ENCODE measurements at places on chromosomes 7 and 10. TPM values are rescaled to one million over a fixed set of nuclear protein-coding genes. Genes with fewer than 3 reads are reported as not detected.

The DMBT1 gene
- total RNA-seq, result not detected

The BTBD16 gene
- total RNA-seq, result not detected

The PRKCQ gene
- total RNA-seq, result 60.9 TPM

The EMX2 gene
- total RNA-seq, result not detected

The LBX1 gene
- not detected for total RNA-seq

DNA sequence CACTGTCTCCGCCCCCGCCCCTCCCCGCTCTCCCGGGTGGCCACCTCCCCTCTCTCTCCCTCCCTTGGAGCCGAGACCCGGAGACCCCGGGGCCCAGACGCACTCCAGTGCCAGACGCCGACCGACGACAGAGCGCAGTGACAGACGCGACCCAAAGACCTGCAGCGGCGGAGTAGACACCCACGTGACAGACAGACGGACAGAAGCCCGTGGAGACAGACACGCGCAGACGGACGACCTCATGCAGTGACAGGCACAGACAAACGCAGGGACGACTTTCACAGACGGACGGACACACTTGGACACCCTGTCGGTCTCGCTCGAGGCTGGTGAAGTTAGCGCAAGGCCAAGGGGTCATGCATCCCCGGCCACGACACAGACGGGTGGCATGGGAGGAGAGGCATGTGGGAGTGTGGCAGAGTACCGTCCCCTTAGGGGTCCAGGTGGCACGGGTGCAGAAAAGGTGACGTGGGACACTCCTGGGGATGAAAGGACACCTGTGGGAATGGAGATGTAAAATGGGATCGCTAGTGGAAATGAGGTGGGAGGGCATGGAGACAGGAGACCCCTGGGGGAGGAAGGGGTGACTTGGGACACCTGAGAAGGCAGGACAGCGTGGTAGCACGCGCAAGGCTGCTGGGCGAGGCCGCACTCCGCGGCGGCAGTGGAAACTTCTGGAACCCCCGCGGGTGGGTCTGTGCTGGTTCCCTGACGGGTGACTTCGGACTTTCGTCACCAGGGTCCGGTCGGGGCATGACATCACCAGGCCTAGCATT is 456 bp upstream of the ACHE start:
- H3K4me3 ChIP-seq, result peak overlapping the region; percentile 29
- H3K4me1 ChIP-seq, result peaks cover 11% of the 10 kb centered on the region
- H3K36me3 ChIP-seq, result peaks cover 2% of the 10 kb centered on the region
- no peak overlapping the region for H3K27ac ChIP-seq
- no peak for DNase-seq
- peaks cover 38% of the 10 kb centered on the region for H3K27me3 ChIP-seq

DNA sequence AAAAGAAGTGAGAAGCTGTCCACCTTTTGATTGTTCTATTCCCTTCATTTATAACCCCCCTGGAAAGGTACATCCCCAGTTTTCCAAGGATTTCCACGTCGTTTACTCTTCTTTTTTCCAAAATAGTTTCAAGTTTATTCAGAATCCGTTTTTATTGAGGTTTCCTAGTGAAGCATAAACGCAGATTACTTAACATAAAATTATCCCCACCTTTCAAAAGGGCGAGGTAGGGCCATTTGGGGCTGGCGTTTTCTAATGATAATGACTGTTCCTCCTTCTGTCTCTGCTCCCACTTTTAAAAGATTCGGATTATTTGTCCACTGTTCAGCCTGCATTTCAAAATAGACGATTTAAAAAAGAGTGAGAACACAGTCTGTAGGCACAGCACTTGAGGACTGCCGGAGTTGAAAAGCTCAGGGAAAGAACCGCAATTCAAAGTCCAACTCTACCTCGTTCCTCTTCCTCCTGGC is 165.2 kb upstream of the PPP1R3A start:
- no peak for DNase-seq
- peaks cover 30% of the 10 kb centered on the region for H3K4me1 ChIP-seq

GRCh38 chr10:104032144-104032775 is 53.4 kb downstream of the COL17A1 start:
- peaks cover 8% of the 10 kb centered on the region for H3K36me3 ChIP-seq
- no peak for DNase-seq
- no peak overlapping the region for H3K27ac ChIP-seq
- H3K4me1 ChIP-seq, result no peaks in the 10 kb centered on the region

- H3K27me3 ChIP-seq, result peaks cover 16% of the 10 kb centered on the region
- H3K27ac ChIP-seq, result no peak overlapping the region
- H3K4me3 ChIP-seq, result no peak overlapping the region
- no peaks in the 10 kb centered on the region for H3K36me3 ChIP-seq
- H3K4me1 ChIP-seq, result no peaks in the 10 kb centered on the region
- DNase-seq, result no peak
Measured at GRCh38 chr7:112182749-112183148, 23.4 kb downstream of the DOCK4 start.

DNA sequence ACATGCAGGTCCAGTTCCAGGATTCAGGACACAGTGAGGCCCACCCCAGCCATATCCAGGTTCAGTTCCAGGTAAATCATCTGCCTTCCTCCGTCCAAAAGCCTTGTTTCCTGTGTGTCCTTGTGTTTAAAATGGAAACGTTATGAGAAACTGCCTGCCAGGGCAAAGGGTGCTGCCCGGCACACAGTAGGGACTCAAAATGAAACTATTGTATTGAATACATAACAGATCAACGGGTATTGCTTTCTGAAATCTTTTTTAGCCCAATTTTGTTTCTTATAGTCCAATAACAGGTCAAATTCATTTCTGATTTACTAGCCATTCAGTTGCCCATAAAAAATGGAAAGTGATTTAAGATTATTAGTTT is 115.5 kb downstream of the EGFR start:
- no peak for DNase-seq
- H3K4me3 ChIP-seq, result no peak overlapping the region
- H3K27ac ChIP-seq, result no peak overlapping the region

DNA sequence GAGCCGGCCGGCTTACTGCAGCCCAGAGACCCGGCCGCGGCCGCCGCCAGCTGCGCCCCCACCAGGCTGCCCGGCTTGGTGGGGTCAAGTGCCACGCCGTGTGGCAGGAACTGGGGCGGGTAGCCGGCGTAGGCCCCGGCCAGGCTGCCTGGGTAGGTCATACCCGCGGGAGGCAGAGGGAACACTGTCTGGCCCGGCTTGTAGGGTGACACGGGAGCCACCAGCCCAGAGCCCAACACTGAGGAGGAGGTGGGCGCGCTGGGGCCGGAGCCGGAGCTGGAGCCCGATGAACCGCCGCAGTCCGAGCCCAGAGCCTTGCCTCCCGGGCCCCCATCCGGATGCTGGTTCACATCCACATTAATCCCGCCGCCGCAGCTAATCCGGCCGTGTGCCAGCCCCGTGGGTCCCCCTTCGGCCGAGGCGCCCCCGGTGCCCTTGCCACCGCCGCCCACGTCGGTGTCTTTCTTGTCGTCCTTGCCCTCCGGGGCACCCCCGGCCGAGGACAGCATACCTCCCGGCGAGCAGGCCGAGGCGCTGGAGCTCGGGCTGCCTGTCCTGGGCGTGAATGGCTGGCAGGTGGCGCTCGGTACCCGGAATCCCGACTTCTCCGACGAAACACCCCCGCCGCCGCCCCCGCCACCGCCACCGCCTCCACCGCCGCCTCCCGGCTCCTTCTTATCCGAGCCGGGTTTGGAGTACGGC is 2.0 kb downstream of the ZNF503 start:
- peak; percentile 65 for DNase-seq
- peaks cover 3% of the 10 kb centered on the region for H3K36me3 ChIP-seq
- peak overlapping the region; percentile 67 for H3K4me3 ChIP-seq

GRCh38 chr7:259751-260405 is 30.1 kb upstream of the FOXL3 start:
- H3K27me3 ChIP-seq, result no peaks in the 10 kb centered on the region
- no peak overlapping the region for H3K27ac ChIP-seq
- peaks cover 10% of the 10 kb centered on the region for H3K36me3 ChIP-seq
- no peak overlapping the region for H3K4me3 ChIP-seq
- DNase-seq, result no peak
- H3K4me1 ChIP-seq, result peaks cover 3% of the 10 kb centered on the region

DNA sequence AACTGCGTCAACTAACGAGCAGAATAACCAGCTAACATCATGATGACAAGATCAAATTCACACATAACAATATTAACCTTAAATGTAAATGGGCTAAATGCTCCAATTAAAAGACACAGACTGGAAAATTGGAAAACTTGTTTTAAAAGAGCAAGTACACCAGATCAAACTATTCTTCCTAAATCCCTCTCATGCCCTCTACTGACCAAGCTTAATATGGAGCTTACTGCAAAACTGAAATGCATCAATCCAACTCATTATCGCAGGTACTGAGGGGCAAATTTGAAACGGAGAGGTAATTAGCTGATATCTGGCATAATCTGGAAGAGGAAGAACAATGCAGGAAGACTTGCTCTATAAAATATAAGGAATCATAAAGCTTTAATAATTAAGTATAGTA is 1223.8 kb downstream of the NXPH1 start:
- no peaks in the 10 kb centered on the region for H3K4me1 ChIP-seq
- no peak overlapping the region for H3K27ac ChIP-seq
- no peak overlapping the region for H3K4me3 ChIP-seq
- H3K36me3 ChIP-seq, result no peaks in the 10 kb centered on the region
- H3K27me3 ChIP-seq, result no peaks in the 10 kb centered on the region
- DNase-seq, result no peak

DNA sequence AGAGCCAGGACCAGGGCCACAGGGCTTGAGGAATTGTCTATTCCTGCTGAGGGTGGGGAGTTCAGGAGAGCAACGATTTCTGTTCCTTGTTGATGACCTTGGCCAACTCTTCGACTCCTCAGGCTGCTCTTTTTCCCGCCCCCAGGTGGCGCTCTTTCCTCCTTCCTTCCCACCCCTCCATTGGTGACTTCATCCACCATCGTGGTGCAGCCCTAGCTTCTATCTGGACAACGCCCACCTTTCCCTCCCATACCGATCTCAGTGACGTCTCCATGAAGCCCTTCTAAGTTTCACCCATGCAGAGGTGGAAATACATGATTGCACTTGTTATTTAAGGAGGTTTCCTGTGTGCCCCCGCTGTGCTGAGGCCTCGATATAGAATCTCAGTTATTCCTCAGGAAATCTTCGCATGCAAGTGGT is 22.1 kb upstream of the CARD11 start:
- peaks cover 87% of the 10 kb centered on the region for H3K4me1 ChIP-seq
- DNase-seq, result peak; percentile 83
- H3K27ac ChIP-seq, result peak overlapping the region; percentile 89
- no peaks in the 10 kb centered on the region for H3K27me3 ChIP-seq
- H3K4me3 ChIP-seq, result peak overlapping the region; percentile 65
- H3K36me3 ChIP-seq, result peaks cover 33% of the 10 kb centered on the region

DNA sequence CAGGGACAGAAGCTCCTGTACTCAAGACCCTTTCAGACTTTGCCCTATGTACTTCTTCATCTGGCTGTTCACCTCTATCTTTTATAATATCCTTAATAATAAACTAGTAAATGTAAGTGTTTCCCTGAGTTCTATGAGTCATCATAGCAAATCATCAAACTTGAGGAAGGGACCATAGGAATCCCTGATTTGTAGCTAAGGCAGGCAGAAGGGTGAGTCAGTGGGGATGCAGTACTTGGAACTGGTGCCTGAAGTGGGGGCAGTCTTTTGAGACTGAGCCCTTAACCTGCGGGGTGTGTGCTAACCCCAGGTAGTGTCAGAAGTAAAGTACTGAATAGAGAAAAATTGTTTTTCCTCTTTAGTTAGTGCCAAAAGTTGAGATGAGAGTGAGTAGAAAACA is 6.2 kb upstream of the TMEM243 start:
- H3K36me3 ChIP-seq, result no peaks in the 10 kb centered on the region
- H3K27me3 ChIP-seq, result peaks cover 6% of the 10 kb centered on the region
- no peak for DNase-seq
- H3K4me1 ChIP-seq, result peaks cover 16% of the 10 kb centered on the region

GRCh38 chr10:27893358-27893954 is 105.4 kb downstream of the ODAD2 start:
- no peaks in the 10 kb centered on the region for H3K36me3 ChIP-seq
- H3K4me3 ChIP-seq, result no peak overlapping the region

GRCh38 chr10:82942286-82943099 is 1067.5 kb downstream of the NRG3 start:
- no peak overlapping the region for H3K4me3 ChIP-seq
- no peaks in the 10 kb centered on the region for H3K4me1 ChIP-seq
- H3K27me3 ChIP-seq, result no peaks in the 10 kb centered on the region
- no peak overlapping the region for H3K27ac ChIP-seq
- no peak for DNase-seq

GRCh38 chr10:20963056-20963455 is 65.9 kb upstream of the NEBL start:
- H3K27me3 ChIP-seq, result no peaks in the 10 kb centered on the region
- no peak overlapping the region for H3K27ac ChIP-seq
- DNase-seq, result no peak
- H3K4me1 ChIP-seq, result no peaks in the 10 kb centered on the region
- H3K4me3 ChIP-seq, result no peak overlapping the region

DNA sequence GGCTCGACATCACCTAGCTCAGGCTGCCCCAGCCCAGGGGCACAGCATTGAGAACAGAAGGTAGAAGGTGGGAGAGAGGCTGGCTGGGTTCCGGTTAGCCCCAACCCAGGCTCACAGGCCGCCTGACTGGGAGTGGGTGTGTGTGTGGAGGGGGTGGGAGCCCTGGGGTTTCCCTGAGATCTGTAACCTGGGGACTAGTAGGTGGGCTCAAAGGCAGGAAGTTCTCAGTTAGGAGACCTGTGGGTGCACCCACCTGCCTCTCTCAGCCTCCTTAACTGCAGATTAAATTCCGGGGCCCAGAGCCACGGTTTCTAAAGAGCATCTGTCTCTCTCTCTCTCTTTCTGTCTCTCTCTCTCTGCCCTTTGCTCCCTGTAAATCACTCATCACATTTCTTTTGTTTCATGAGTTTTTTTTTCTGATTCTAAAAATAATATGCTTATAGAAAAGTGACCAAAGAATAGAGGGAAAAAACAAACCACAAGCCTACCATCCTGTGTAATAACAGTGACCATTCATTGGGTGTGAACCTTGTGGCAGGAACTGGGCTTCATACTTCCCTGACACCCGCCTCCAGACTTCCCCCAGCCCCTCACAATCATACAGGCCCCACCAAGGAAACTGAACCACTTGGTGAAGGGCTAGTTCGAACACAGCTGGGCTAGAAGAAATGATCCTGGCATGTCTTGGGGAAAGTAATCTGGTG is 83.4 kb upstream of the SMNDC1 start:
- H3K27me3 ChIP-seq, result peaks cover 2% of the 10 kb centered on the region
- H3K27ac ChIP-seq, result peak overlapping the region; percentile 82
- no peaks in the 10 kb centered on the region for H3K36me3 ChIP-seq
- peaks cover 19% of the 10 kb centered on the region for H3K4me1 ChIP-seq

- H3K4me1 ChIP-seq, result peaks cover 8% of the 10 kb centered on the region
- no peak overlapping the region for H3K27ac ChIP-seq
- DNase-seq, result no peak
- no peaks in the 10 kb centered on the region for H3K36me3 ChIP-seq
Measured at GRCh38 chr10:99551158-99551557, 18.4 kb downstream of the NKX2-3 start.

GRCh38 chr10:19816411-19817230 is at the start of gene PLXDC2:
Gene PLXDC2, plus strand, starts transcription at chr10:19816432.
- H3K4me1 ChIP-seq, result peaks cover 7% of the 10 kb centered on the region
- H3K36me3 ChIP-seq, result no peaks in the 10 kb centered on the region
- H3K27ac ChIP-seq, result no peak within 1 kb of the TSS
- H3K27me3 ChIP-seq, result peaks cover 36% of the 10 kb centered on the region

Measured in activated CD8-positive, alpha-beta T cell treated with anti-CD3 and anti-CD28 coated beads, Interleukin-2, amount 10 ng/mL, durations not matched to agents 7 days and 5 days (primary cell).